D721Med (cell line): ENCODE measurements at places on chromosomes 5 and 9.

- no peak for DNase-seq
These were observed 58.9 kb upstream of the GRAMD2B start for GRCh38 chr5:126364206-126364902.

DNA sequence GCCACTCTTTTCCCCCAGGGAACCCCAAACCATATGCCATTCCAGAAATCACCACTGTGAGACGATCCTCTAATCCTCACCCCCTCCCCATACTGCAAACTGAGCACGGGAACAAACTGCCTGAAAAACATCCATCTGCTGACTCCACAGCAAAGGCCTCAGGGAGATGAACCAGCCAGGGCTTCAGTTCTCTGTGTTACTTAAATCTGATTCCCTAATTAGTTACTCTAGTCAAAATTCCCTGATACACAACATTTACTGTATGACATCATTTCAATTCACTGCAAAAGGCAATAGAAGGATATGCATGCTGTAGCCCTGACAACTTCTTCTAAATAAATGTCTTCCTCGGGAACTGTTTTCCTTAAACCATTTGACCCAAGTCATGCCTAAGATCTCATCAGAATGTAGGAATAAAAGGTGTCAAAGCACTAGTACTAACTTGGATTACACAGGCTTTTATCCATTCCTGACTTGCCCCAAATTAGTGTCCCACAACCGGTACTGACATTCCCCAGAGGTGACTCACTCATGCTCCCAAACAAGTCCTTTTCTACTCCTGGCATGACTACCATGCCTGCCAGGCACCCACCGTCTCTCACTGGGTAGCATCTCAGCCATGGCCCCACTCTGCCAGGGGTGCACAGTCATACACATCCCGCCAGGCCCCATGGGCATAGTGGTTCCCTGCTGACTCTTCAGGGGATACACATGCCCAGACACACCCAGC, 35.0 kb downstream of the MTX3 start:
- peak; percentile 37 for DNase-seq

- no peak for DNase-seq
These were observed 25.7 kb downstream of the RAPGEF1 start for GRCh38 chr9:131714161-131714646.

DNA sequence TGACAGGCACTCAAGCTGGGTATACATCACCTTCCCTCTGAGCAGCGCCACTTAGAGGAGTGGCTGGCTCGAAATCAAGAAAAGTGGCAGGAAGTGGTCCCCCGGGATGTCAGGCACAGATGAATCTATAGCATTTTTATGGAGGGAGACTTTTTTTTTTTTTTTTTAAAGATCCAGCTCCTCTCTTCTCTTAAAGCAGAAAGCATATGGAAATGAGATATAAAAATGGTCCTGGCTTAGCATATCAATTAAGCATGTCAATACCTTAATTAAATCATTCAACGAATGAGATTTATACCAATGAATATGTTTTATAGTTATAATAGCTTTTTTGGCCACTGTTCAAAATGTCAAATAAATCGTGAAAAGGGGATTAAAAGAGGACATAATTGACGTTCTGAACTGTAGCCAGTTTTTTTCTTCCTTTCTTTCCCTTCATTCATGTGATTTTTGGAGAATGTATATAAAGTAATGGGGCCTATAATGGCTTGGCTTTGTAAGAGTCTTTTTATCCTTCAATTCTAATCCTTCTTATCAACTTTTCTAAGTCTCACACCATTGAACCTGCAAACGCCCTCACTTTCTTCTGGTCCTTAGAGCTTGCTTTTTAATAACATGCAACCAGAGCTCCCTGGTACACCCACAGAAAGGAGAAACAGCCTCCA, 319.2 kb upstream of the PANK3 start:
- no peak for DNase-seq

DNA sequence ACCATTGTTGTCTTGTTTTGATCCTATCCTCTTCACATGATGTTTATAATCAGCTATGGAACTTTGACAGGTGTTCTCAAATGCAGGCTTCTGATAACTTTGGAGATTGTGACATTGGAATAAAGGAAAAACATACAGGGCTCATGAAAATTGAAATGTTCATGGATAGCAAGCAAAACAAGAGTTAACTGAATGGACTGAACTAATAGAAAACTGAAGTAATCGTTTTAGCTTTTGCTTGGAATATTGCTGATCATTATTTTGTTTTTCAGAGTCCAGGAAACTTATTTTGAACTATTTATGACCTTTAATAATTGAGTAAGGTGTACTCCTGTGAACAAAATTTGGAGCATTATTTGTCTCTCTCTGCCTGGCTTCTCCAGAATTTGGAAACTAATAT, 436.7 kb upstream of the CDH9 start:
- DNase-seq, result no peak

DNA sequence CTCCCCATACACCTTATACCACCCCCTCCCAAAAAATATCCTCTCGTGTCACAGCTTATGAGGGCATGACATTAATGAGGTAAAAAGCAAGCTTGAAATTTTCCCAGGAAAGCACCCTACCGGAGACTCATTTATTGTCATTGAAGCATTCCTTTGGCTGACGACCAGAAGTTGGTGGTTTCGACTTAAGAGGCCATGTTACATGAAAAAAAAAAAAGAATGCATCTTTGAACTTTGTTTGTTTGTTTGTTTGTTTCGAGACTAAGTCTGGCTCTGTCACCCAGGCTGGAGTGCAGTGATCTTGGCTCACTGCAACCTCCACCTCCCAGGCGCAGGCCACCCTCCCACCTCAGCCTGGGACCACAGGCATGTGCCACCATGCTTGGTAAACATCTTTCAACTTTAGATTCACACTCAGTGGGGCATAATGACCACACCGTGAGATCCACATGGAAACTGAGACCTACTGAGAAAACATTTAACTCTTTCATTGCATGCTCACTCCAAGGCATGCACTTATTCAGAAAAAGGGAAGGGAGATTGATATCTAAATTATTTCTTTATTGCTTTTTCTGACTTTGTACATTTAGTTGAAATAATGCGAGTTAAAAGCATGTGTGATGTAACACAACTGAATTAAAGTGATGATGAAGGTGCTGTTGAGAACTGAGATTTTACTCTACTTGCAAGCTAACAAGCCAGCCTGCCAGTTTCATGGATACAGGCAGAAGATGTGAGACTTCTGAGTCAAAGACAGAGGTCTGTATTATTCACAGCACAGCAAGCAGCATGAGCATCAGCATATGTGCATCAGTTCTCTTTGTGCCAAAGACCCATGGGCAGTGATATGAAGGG, 5.1 kb upstream of the RAB14 start:
- DNase-seq, result no peak
